ENCODE measurements at places on chromosomes 6 and 20.

- no peak for DNase-seq
Measured at GRCh38 chr6:33790379-33790778, 1.4 kb upstream of the LEMD2 start.

- DNase-seq = no peak
Measured at GRCh38 chr6:104187616-104188015, 672.1 kb downstream of the HACE1 start.

DNA sequence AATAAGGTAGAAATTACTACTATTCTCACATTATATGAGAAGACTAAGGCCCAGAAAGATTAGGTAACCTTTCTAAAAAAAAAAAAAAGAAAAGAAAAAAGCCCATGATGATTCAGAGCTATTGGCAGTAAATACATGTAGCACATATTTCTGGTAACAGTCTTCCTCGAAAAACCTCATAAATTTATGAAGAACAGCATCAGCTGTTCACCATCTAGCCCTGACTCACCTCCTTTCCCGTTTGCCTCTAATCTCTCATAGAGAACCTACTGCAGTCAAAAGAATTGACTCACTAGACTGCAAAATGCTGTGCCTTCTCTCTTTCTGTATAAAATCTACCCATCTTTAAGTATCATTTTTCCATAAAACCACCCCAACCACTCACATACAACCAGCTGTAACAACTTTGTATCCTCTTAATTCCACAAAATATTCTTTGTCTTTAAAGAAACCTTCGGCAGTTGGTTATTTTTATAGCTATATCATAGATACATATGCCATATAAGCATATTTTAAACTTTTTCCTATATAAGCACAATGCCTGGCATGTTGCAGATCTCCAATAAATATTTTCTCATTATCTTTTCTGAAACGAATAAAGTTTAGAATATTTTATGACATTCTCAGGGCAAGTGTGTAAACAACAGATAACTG is 152.7 kb upstream of the ENPP5 start:
- DNase-seq = no peak

DNA sequence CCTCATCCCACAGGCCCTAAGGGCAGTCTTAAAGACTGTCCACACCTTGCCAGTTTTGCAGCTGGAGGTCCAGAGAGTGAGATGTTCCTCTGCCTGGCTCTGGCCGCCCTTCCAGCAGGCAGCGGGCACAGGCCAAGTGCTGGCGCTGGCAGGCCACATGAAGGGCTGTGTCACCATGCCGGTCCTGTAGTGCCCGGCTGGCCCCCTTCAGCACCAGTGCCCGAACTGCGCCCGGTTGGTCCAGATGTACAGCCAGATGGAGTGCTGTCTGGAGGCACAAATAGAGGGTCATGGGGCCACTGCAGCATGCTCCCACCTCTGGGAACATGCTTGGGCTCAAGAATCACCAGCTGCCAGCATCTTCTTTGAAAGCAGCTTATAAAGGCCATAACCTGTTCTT is 3.8 kb downstream of the NFKBIE start:
- DNase-seq = no peak

DNA sequence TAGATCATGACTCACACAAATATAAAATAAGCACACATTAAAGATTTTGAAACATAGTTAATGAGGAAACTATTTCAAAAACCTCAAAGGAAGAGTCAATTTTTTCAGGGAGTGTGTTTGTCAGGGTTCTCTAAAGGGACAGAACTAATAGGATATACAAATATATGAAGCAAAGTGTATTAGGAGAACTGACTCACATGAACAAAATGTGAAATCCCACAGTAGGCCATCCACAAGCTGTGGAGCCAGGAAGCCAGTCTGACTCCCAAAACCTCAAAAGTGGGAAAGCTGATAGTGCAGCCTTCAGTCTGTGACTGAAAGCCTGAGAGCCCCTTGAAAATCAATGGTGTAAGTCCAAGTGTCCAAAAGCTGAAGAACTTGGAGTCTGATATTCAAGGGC is 898.0 kb upstream of the EYS start:
- no peak for DNase-seq

DNA sequence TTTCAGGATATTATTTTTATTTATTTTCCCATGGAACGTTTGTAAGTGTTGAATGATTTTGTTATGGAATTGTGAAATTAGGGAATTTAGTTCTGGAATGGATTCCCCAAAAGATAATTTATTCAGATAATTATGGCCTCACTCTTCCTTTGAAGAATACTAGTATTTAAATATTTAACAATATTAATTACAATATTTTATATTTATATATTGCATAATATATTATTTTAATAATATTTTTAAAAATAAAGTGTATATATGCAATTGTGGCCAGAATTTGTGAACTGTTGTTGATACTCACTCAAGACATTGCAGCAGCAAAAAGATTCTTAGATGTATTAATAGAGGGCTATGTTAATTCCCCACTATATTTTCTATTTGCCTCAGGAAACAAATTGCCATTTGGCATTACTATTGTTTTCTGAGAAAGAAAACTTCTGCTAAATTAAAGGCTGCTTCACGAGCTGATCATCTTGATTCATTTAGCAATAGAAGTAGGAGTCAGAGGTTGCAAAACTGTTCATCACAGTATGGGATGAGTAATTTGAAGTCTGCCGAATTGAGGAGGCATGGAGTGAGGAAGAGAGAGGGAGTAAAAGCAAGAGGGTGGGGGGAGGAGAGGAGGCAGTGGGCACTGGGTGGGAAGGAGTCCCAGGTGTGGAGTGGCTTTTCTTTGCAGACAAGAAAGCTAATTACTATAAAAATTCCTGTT is 729.2 kb downstream of the DHX35 start:
- DNase-seq = no peak

DNA sequence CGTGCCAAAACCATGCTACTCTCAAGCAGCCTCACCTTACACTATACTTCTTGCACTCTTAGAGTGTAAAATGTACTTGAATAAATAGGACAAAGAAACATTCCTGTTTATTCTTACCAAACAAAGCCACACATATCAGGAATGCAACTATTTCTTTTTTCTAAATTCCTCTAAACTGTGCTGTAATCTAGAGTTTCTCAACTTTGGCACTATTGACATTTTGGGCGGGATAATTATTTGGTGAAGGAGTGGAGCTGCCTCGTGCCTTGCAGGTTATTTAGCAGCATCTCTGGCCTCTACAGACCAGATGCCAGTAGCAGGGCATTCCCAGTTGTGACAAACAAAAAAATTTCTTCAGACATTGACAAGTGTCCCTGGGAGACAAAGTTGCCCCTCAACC is 86.9 kb downstream of the PHACTR1 start:
- DNase-seq = no peak

DNA sequence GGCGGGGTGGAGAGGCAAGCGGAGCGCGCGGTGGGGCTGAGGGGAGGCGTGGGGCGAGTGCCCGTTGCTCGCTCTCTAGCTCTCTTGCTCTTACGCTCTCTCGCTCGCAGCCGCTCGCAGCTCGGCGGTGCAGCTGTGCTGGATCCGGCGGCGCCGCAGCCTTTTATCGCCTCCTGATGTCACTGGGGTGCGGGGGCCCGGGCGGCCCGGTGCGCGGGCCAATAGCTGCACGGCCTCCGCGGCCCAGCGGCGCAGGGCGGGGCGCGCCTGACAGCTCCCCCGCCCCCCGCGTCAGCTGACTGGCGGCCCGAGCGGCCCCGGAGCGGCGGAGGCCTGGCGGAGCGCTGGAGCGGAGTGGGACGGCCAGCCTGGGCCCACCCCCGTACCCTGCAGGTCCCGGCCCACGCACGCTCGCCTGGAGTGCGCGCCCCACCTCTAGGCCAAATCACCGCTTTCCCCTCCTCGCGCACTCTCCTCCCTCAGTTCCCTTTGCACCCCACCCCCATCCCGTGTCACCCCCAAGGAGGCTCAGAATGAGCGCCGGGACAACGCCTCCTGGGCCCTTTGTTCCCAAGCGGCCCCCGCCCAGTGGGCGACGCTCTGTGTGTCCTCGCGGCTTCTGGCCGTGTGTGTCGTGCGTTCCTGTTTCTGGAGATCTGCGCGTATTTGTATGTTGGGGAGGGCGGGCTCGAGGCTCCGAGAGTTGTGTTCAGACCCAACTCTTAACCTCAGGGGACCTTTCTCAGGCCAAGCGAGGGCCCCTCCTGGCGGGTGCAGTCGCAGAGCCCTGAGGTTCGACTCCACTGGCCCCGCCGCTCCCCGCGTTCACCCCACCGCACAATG is at the start of gene MAFB:
Gene MAFB (minus strand): TSS at position 137 of the 843 bp plus-strand sequence. CDS start 386 bp downstream, outside the sequence.
- no peak for DNase-seq

GRCh38 chr6:163929538-163929937 is 515.0 kb downstream of the QKI start:
- no peak for DNase-seq

DNA sequence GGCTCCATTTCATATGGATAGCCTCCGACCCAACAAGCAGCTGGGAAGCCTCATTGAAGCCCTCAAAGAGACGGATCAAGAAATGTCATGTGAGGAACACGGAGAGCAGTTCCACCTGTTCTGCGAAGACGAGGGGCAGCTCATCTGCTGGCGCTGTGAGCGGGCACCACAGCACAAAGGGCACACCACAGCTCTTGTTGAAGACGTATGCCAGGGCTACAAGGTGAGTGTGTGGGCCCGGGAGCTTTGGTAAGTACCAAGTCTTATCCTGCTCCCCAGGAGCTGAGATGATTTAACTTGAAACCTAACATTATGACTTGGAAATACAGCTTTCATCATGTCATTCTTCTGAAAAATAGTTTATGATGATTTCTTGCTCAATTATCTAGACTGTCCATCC is 4.1 kb downstream of the TRIM38 start:
- DNase-seq = no peak

DNA sequence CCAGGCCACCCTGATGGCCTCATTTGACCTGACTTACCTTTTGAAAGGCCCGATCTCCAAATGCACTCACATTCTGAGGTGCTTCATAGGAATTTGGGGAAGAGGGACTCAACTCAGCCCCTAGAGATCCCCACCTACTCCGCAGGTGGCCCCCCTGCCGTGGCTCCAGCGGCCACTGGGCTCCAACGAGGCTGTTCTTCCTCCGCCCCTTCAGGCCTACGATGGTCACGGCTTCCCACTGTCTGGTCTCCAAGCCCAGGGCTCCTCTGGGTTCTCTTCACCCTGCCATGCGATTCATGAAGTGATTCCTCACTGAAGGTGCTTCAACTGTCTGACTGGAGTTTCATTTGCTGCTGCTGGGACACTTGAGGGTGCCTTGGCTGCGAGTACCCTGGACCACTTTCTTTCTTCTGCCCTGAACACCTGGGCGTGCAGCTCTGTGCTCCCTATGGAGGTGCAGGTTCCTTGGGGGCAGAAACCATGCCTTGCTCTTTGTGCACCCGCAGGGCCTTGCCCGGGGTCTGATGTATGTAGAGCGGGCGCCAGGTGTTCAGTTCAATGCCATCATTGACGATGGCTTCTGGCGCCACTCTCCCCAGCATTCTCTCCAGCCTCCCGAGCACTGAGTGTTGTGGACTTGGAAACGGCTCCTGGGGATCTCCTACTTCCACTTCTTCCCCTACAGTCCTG is 10.0 kb upstream of the DUSP22 start:
- no peak for DNase-seq

GRCh38 chr20:13858871-13859270 is 74.0 kb downstream of the NDUFAF5 start:
- no peak for DNase-seq

- no peak for DNase-seq
Measured at GRCh38 chr6:30876039-30876730, 8.1 kb upstream of the DDR1 start.

GRCh38 chr6:7672066-7673062 is 53.5 kb upstream of the BMP6 start:
- DNase-seq = no peak

DNA sequence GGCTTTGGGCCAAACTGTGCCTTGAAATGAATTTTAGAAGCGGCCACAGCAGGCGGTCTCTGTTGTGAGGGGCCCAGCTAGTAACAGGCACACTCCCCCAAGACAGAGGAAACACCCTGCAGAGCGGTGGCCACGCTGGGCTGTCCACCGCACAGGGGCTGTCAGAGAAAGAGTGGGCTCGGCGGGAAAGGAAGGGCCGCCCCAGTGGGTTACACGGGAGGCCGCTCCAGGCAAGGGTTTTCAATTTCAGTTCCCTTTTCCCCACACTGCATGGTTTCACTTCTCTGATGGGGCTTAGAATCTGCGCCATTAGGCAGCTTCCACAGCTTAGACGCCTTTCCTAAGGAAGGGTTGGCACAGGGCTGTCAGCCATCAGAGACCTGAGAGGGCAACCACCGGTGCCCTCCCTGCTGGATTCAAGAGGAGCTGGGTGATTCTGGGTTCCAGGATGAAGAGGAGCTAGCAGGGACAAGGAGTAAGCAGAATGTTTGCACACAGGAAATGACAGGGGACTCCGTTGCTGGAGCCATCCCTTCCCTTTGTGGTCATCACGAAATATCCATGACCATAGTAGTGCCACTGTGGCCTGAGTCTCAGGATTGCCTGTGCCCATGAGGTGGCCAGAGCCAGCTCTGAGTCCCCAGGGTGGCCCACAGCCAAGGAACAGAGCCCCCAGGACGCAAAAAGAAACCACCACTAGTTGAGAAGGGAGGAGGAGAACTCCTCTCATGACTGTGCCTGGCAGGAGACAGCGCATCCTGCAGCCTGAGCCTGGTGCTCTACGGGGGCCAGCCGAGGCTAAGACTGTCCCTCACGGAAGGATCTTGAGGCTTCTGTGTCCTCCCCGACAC is 282.7 kb downstream of the NRN1 start:
- DNase-seq = no peak

- no peak for DNase-seq
Measured at GRCh38 chr20:32227744-32228688, 20.3 kb downstream of the POFUT1 start.

GRCh38 chr6:165847407-165848085 is 184.5 kb upstream of the PDE10A start:
- no peak for DNase-seq

DNA sequence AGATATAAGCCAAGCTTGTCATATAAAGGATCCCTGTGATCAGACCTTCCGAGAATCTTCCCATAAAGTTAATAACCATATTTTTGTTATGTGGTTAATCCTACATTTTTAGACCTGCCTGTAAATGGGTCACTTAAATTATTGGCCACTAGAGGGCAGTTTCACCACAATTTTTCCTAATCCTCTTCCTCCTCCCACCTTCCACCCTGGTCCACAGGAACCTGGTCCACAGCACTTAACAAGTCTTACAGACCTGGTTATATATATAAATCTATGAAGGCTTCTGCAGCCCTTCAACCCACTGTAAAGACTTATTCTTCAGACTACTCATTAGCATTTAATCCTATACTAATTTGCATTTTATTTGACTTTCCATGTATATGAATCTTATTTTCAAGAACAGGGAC is 28.3 kb downstream of the MRS2 start:
- DNase-seq = no peak

- no peak for DNase-seq
Measured at GRCh38 chr6:502761-503160, 111.2 kb downstream of the IRF4 start.

GRCh38 chr20:55166063-55166462 is 690.7 kb downstream of the DOK5 start:
- no peak for DNase-seq

GRCh38 chr20:33724439-33725094 is 4.5 kb upstream of the PXMP4 start:
- DNase-seq = no peak

GRCh38 chr20:49344975-49345374 is 67.1 kb upstream of the ZNFX1 start:
- DNase-seq = no peak
